Gastroesophageal sphincter (tissue), 4 donors: ENCODE measurements at places on chromosomes 13 and 19. TPM values are rescaled to one million over a fixed set of nuclear protein-coding genes. Genes with fewer than 3 reads are reported as not detected.

ACP7 gene
- 0.08 TPM for total RNA-seq

NOSIP gene
- 59.6 TPM for total RNA-seq

CCDC70 gene
- not detected for total RNA-seq

SIGLEC5 gene
- 0.67 TPM for total RNA-seq

MUC16 gene
- total RNA-seq = 2.7 TPM

C19orf85 gene
- total RNA-seq = not detected
